ENCODE measurements at places on chromosomes 7 and 10.

- DNase-seq: no peak
These were observed 559 bp downstream of the VWC2 start for GRCh38 chr7:49773936-49774458.

GRCh38 chr7:106597014-106597413 is 63.9 kb downstream of the CCDC71L start:
- no peak for DNase-seq

DNA sequence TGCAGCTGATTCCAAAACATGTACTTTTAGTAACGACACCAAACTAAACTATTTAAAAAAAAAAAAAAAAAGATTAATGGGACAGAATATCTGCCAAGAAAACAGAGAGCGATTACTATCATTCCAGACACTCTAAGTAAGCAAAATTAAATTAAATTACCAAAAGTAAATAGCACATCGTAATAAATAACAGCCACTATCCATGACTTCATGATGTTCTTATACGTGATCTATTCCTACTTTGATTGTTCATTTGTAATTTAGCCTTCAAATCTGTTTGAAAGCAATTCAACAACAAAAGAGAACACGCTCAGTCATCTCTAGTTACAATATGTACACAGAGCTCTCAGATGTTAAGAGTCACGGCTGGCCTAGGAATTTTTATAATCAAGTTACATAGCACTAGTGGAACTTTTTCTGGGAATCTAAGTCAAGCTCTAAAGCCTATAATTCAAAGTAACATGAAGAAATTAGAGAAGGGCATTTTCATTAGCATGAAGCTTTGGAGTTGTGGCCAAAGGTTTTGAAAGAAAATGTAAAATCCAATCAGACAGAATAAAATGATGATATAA is 241.7 kb upstream of the NEBL start:
- no peak for DNase-seq

DNA sequence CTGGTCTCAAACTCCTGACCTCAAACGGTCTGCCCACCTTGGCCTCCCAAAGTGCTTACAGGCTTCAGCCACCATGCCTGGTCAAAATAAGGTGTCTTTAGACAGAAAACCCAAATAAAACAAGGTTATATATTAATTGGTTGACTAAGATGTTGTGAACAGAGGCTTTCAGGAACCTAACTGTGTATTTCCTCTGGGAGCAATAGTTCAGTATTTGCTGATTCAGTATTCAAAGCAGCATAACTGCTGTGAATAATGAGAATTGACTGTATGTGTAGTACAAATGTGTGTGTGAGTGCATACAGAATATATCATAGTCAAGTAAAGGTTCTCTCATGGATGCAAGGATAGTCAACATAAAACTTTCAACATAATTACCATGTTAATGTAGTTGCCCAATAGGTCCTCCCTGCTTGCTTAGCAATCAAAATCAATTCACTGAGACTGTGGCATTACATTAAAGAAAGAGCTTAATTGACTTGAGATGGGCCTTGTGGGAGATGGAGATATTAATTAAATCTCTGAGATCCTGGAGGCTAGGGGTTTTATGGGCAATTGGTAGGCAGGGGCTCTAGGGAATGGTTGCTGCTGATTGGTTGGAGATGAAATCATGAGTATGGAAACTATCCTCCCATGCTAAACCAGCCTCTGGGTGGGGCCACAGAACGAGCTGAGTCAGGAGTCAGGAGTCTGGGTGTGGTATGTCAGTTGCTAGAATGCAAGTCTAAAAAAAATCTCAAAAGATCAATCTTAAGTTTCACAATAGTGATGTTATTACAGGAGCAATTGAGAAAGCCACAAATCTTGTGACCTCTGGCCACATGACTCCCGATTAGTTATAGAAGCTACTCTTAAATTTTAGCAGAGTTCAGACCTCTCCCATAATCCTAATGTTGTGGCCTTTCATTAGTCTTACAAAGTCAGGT is 162.7 kb downstream of the AKR1D1 start:
- DNase-seq: no peak

DNA sequence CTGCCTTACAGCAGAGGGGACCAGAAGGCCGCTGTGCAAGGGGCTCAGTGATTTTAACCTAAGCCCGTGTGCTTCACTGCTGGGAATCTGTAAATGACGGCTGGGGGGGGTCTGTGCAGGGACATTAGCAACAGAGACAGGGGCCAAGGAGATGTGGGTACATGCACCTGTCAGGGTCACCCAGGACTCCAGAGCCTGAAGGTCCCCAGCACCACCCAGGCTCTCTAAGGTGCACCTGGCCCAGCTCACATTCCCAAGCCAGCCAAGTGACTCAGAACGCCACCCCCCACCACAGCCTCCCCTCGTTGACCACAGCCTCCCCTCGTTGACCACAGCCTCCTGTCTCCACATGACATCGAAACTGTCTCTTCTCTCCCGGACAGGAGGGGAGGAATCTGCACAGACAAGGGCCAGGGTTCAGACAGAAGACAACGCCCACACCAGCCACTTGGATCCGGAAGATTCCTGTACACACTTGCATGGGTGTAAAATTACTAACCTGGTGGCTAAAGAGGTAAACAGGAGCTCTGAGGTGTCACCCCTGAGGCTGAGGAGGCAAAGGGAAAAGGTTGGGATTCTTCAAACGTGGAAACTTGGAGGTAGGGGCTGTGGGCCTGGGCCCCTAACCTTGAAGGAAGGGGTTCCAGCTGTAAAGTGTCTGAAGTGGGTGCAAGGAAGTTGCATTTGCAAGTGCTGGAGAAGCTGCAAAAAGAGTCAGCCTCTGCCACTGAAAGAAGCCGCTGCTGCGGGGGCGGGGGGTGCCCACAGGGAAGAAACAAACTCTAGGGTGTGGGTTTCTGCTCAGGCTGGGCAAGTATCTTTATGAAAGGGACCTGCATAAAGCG is 27.0 kb downstream of the CALML3 start:
- DNase-seq: peak; percentile 64

DNA sequence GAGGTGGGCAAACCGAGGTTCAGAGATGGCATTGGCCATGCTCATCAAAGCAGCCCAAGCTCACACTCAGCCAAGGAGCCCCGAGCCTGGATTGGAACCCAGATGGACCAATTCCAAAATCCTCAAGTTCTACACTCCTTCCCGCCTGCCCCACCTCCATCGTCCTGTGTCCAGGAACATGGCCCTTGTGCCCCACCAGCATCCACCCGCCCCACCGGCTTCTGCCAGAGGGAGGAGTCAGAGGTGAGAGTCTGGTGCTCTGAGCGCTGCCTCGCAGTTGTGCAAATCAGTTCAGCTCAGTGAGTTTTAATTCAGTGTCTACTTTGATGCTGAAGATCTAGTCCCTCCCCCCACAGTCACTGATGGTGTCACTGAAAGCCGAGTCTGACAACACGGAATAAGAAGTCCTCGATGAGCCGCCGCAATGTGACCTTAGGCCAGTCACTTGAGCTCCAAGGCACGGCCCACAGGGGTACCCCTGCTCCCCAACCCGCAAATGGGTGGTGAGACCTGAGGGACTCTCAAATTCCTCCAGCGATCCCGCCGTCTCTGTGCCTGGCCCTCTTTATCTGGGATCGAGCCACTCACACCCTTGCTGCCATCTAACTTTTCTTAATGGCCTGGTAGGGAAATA is 26.3 kb downstream of the PRKAG2 start:
- DNase-seq: no peak

DNA sequence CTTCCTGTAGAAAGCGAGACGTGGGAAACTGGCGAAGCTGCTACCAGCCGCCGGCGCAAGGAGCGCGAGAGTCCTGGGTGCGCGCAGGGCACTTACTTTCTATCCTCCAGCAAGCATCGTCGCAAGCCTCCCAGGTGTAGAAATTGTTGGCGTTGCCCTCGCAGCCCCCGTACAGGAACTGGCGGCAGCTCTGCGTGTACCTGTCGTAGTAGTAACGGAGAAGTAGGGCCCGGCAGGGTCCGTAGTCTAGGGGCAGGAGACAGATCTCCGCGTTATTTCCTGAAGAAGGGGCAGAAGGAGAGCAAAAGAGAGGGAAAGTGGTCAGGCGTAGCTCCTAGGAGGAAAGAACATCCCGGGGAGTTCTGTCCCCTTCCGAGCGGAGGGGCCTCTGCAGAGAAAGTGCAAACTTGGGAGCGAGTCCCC is 501 bp downstream of the TFPI2 start:
- no peak for DNase-seq

DNA sequence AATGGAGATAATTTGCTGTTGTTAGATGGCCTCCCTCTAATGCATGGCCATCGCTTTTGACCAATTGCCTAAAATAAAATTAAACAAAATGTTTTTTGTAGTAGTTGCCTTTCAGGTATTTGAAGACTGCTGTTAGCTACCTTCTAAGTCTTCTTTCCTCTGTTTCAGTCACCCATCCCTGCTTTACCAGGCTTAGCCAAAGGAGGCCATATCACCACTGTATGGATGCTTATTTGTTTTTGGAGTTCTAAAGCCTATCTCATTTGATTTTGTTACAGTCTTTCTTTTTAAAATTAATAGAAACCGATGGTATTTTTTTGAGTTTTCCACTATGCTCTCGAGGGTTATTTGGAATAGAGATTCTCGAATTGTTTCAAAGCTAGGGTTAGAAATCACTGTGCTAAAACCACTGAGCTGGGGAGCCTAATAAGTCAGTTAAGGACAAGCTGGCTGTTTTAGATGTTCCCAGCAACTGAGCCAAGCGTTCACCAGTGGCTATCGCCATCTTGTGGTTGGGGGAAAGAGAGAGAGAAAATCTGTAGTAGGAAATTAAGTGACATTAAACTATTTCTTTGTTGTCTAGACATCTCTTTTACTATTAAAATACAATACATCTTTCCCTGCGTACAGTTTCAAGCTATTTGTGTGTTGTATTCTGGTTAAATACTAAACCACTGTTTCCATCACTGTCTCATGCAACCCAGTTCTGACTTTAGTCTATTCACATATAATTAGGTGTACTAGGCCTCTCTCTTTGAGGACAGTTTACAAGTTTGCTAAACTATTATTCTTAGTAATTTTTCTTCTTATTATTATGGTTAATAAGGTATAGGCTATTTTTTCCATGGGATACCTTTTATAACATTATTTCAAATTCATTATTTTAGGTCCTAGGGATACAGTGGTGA is 52.2 kb downstream of the GPR158 start:
- no peak for DNase-seq

- no peak for DNase-seq
These were observed 149.1 kb upstream of the ADO start for GRCh38 chr10:62655337-62655994.

- no peak for DNase-seq
These were observed 18.4 kb downstream of the NKX2-3 start for GRCh38 chr10:99551158-99551557.
